Stimulated activated CD8-positive, alpha-beta memory T cell treated with anti-CD3 and anti-CD28 coated beads, Interleukin-2, amount 100 ng/mL, for 1 hour (primary cell): ENCODE measurements at places on chromosomes 2 and 18.

GRCh38 chr2:108413711-108414095, 35.3 kb upstream of the GCC2 start:
- DNase-seq = no peak

DNA sequence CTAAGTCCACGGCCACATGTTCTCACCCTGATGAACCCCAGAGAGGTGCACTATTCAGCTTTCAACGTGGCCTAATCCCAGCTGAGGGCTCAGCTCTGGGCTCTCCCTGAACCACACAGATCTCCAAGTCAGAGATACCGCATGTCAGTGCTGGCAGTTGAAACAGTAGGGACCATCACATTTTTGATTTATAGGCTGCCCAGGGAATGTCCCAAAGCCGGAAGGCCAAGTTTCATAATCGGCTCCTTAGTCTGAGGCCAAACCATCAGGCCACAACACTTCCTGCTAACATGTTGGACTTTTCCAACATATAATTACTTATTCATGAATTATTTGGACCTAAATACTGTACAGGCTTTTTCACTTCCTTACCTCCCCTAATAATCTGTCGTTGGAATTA, 91.9 kb upstream of the KLHL29 start:
- no peak for DNase-seq

- no peak for DNase-seq
Observed at GRCh38 chr2:238987352-238987981, 139.6 kb downstream of the TWIST2 start.

- DNase-seq = no peak
Observed at GRCh38 chr2:108922141-108922915, 66.7 kb downstream of the EDAR start.

GRCh38 chr2:167553635-167554034, 665.4 kb downstream of the XIRP2 start:
- DNase-seq = no peak
